ENCODE measurements at places on chromosomes 5 and 9.

- no peak for DNase-seq
Observed at GRCh38 chr5:180673371-180674089, 24.1 kb upstream of the FLT4 start.

DNA sequence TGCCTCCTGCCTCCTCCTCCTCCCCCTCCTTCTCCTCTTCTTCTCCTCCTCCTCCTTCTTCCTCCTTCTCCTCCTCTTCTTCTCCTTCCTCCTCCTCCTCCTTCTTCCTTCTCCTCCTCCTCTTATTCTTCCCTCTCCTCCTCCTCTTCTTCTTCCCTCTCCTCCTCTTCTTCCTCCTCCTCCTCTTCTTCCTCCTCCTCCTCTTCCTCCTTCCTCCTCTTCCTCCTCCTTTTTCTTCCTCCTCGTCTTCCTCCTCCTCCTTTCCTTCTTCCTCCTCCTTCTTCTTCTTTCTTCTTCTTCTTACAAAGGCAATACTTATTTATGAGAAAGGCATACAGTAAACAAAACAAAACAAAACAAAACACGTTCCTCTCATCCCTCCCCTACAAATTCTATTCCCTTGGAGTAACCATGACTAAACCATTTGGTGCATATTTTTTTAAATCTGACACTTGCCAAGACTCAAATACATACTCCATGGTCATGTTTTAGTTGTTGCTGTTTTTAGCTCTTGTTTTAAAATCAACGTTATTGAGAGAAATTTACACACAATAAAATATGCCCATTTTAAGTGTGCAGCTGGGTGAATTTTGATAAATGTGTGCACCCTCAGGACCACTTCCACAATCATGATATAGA lies 135.6 kb downstream of the FOXD1 start:
- DNase-seq: no peak

DNA sequence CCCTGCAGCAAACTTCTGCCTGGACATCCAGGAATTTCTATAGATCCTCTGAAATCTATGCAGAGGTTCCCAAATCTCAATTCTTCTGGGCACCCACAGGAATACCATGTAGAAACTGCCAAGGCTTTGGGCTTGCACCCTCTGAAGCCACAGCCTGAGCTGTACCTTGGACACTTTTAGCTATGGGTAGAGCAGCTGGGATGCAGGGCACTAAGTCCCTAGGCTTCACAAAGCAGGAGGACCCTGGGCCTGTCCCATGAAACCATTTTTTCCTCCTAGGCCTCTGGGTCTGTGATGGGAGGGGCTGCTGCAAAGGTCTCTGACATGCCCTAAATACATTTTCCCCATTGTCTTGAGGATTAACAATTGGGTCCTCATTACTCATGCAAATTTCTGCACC lies 12.3 kb downstream of the SPATA31D3 start:
- DNase-seq: no peak

DNA sequence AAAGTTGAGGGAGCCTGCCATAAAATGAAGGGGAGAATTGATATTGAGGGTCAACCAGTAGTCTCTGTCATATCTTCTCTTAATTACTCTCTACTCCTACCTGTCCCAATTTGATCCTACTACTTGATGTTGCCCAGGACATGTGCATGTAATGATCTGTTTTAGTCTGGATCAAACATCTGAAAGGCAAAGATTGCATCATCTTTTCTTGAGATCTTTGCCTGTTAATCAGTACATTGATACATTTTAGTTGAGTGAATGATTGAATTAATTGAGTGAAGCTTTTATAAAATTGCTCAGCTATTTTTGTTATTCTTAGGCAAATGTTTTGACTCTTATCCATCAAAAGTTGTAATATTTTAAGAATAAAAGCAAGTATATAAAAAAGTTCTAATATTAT lies 21.7 kb downstream of the ARHGEF28 start:
- no peak for DNase-seq

GRCh38 chr5:177295924-177296323 lies 7.6 kb downstream of the RAB24 start:
- no peak for DNase-seq

- DNase-seq: no peak
Observed at GRCh38 chr9:33187519-33188218, 20.5 kb upstream of the B4GALT1 start.

DNA sequence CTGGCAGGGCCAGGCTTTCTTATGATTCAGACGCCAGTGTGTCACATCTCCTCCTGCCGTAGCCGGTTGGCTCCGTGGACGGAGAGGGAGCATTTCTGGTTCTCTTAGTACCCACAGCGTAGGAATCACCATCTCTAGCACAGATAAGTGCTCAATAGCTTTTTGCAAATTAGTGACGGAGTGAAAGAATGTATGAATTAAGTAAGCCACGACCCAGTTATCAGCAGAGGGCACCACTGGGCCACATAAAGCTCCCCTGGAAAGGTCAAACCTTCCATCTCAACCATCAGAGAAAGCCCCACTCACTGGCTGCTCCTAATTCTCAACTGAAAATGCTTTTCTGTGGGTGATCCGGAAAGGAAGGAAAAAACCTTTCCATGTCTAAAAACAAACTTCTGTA lies 317.0 kb upstream of the ADCY2 start:
- no peak for DNase-seq

GRCh38 chr5:107401470-107402122 lies 269.1 kb downstream of the EFNA5 start:
- no peak for DNase-seq

DNA sequence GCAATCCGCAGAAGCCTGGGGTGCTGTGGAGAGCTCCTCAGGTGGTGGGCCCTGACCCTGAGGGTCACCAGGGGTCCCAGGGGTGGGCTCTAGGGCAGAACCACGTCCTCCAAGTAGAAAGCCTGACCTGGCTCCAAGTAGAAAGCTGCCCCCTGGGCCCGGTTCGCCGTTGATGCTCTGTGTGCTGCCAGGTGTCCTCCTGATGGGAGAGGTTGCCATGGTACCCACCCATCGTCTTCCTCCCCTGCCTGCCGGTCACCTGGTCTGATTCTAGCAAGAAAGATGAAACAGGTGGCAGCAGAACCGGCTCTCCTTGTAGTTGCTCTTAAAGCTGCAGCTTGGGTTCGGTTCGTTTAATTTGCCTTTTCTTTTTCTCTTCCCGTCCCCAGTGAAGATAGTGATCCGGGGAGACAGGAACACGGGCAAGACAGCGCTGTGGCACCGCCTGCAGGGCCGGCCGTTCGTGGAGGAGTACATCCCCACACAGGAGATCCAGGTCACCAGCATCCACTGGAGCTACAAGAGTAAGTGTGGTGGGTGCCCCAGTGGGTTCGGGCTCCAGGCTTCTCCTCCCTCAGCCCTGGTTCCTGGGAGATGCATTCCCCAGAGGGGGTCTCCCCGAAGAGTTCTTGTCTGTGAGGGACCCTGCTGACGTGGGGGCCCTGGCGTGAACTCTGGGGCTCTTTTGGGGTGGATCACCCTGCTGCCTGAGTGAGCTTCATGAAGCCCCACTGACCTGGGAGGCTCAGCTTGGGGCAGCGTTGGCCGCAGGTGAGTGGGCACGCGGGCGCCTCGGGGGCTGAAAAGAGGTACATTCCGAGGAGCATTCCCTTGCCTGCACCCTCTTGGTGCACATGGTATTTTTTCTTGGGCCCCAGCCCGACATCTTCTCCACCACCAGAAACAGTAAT lies 15.6 kb downstream of the RABL6 start:
- DNase-seq: no peak

DNA sequence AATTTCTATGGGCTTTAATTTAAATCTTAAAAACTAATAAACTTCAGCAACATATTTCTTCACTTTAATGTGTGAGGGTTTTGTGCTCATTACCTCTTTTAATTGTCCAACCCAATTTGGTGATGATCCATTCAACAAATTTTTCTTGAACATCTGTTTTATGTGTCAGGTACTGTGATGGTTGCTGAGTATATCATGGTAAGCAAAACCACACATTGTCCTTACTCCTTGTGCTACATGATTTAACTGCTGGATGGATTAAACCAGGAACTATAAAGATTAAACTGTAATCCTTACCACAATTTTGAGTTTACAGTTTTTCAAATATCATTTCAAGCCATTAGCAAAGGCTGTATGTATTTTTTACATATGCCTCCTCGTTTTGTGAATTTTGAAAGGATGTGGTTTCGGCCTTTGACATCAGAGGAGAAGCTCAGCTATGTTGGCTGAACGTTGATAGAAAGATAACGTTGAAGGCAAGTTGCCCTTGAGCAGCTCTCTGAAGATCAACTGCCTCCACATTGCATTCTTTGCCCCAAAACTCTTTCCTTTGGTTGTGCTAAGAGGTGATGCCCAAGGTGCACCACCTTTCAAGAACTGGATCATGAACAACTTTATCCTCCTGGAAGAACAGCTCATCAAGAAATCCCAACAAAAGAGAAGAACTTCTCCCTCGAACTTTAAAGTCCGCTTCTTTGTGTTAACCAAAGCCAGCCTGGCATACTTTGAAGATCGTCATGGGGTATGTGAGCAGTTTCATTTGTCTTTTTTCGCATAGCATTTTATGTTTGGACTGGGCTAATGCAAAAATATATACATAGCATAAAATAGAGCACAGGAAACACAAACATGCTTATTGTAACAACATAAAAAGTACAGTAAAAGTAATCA lies at the start of gene ITK:
Gene ITK (plus strand): TSS at position 467 of the 891 bp plus-strand sequence. CDS start 138 bp downstream, at position 605.
- DNase-seq: no peak

GRCh38 chr9:76067696-76068095 lies 177.2 kb downstream of the PCSK5 start:
- DNase-seq: no peak

- no peak for DNase-seq
Observed at GRCh38 chr5:93673316-93673954, 68.0 kb downstream of the POU5F2 start.

DNA sequence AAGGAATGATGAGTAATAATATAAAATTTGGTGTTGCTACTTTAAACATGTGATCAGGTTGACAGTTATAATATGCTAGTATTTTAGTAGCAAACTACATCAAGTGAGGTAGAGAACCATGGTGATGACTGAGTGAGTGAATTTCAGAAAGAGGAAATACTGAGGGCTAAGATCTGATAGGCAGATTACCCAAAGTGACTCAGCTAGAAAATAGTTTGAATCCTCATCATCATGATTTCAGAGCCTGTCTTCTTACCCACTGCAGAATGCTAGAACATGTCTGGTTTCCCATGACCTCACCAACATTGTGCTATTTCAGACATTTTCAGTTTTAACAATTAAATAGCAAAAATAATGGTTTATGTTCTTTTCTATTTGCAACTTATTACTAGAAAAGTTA lies 602.1 kb downstream of the TAF11L14 start:
- DNase-seq: peak; percentile 18

DNA sequence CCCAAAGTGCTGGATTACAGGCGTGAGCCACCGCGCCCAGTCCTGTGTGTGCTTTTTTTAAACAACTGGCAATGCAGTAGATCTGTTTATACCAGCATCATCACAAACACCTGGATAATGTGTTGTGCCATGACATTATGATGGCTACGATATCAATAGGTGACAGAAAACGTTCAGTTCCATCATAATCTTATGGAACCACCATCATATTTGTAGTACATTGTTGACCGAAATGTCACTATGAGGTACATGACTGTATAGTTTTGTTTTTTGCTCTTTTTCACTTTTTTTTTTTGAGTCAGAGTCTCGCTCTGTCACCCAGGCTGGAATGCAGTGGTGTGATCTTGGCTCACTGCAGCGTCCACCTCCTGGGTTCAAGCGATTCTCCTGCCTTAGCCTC lies 24.4 kb downstream of the ANKRD55 start:
- no peak for DNase-seq

DNA sequence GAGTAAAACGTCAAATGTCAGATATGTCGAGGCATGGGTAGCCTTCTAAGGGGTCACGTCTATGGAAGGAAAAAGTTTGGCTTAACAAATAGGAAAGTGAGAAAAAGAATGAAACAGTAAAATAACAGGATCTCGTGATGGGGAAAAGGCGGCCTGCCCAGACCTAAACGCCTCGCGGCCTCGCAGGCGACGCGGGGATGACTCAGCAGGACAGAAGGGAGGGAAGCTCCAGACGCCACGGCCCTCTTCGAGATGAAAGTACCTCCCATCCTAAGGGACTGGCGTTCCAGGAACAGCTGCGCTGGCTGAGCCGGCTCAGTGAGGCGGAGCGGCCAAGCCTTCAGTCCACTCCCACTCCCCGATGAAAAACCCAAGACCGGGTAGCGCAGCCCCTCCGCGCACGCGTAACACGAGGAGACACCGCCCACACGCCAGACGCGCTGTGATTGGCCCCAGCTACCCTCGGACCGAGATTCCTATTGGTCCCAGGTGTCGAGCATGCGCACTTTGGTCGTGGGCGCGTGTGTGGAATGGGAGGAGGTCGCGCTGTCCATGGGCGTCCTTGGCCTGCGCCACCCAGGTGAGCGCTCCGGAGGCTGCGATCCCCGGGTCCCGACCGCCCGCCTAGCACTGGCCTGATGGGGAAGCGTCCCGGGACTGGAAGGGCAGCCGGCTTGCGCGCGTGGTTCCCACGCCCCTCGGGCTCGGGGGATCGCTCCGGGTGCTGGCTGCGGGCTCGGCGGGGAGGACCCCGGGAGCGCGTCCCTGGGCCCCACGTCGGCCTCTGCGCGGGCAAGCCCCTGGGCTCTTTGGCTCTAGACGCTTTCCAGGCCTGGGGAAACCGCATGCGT lies 588.5 kb downstream of the MTRR start:
- DNase-seq: peak; percentile 94

- peak; percentile 55 for DNase-seq
Observed at GRCh38 chr9:88835038-88835466, 156.2 kb upstream of the S1PR3 start.

DNA sequence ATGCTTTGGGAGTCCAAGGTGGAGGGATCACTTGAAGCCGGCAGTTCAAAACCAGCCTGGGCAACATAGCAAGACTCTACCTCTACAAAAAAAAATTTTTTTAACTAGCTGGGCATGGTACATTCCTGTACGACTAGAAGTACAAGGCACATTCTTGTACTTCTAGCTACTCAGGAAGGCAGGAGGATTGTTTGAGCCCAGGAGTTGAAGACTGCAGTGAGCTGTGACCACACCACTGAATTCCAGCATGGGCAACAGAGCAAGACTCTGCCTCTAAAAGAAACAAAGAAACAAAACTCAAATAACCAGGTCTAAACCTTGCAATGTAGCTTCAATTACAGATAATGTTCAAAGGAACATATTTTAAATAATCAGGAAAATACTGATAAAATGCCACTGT lies 56.2 kb downstream of the SSBP2 start:
- no peak for DNase-seq

DNA sequence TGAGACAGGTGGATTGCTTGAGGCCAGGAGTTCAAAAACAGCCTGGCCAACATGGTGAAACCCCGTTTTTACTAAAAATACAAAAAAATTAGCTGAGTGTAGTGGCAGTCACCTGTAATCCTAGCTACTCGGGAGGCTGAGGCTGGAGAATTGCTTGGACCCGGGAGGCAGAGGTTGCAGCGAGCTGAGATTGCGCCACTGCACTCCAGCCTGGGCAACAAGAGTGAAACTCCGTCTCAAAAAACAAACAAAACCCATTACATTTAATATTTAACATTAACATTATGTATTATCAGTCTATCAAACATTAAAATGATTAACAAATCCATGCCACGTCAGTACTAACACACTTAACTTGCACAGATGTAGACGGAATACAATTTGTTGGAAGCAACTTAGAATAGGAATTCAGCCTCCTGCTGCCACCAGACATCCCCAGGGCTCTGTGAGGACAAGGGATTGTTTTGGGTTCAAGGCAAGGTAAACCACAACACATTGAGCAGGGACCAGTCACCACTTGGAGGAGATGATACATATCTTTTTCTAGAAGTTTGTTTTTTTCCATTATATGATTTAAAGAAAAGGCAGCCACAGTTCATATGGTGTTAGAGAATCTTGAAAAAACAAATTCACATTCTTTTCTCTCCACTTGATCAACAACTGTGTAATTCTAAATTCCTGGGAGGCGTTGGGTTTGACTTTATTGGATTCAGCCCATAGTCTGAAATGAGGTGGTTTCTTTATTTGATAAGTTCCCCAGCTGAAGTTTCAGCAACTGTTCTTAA lies 104.1 kb upstream of the BASP1 start:
- peak; percentile 96 for DNase-seq

All from brain microvascular endothelial cell (primary cell).